ENCODE measurements at places on chromosomes 11 and 22.

- no peak for DNase-seq
Observed at GRCh38 chr11:120959189-120959588, 64.7 kb upstream of the TBCEL start.

DNA sequence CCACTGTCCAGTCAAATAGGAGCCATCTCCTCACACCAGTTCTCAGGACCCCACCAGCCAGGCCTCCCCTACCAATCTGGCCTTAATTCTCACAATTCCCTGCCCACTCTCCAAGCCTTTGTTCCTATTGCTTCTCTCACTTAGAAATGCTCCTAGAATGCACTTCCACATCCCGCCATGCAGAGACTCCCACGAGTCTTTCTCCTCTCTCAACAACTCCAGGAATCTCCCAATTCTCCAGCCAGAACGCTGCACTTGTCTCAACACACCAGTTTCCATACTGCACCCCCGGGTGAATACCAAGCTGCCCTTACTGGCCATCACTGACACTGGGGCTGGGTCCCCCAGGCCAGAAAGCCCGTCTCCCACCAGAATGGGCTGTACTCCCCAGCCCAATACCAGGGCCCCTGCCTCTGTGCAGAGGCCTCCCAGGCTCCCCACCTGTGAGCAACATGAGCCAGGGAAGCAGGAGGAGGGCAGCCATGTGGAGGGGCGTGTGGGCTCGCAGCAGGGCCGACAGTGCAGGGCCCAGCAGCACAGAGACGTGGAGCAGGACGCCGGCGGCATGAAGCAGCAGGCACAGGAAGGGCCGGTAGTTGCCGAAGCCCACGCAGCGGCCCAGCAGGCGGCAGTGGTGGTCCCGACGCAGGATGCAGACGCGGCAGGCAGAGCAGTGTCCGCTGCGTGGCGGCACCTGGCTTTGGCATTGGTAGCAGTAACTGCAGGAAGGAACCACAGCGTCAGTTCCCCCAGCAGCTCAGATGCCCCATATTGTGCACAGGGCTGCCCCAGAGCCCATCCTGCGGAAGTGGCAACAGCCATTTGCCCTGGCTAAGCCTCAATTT, 2.4 kb downstream of the ZDHHC24 start:
- DNase-seq, result peak; percentile 19

DNA sequence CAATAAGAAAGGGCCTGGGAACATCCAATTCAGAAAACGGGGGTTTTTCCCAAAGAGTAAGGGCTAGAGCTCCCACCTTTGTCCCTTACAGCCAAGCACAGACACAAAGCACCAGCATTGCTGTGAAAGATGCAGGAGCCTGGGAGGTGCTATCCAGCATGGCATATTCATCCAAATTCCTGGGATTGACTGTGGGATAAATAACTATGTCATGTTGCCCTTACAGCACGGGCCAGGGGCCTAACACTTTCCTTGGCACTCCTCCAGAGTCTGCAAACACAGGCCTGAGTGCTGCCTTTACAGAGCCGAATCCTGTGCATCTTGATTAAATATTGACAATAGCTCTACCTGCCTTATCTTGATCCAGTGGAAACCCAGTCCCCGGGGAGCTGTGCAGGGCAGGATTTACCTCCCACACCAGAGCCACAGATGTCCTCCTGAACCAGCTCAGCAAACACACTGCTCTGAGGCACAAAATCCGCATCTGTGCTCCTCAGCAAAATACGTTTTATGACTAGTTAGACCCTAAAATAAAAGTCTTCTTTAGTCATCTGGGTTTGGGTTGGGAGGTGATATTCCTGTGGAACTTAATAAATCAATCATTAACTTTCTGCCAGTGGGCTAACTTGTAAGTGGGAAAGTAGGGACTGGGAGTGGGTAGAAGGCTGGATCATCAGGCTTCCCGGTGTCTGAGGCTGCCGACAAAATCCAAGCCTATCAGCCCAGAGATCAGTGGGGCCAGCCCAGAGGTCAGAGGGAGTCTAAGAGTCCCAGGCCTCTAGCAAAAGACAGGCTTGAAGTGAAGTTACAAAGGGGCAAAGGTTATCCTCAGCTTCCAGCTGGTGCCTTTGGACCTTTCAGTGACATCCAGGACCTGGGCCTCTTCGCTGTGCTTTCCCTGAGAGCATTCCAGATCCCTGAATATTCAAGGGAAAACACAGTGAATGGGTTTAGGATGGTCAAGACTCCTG, 36.5 kb downstream of the POU2AF3 start:
- DNase-seq, result no peak

DNA sequence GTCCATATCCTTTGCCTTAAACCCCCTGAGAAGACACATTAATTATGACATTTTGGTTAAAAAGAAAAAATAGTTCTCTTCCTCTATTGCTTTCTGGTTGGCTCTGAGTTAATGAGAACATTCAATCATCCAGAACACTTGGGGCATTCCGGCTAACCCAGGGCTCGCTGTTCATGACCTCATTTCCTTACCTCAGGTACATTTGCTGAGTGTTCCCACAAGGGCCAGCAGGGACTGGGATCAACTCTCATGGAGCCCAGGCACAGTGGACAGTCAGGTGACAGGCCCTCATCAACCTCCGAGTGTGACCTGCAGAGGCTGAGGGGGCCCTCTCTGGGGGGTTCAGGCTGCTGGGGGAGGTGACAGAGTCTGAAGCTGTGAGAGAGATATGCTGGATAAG, 98.9 kb downstream of the MYO18B start:
- no peak for DNase-seq

DNA sequence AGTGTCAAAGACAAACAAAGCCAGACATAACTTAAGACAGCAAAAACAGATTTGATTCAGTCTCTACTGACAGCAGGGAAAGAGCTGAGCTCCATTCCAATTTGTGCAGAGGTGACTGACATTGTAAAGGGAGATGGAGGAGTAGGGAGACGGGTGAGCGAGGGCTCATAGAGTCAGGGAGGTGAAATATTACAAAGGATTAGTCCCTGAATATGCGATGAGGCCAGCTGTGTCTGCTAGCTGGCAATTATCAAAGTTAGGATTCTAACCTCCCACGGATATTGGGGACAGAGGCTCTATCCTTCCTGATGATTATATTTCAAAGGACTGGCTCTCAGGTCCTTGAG, 8.3 kb downstream of the PLAAT2 start:
- DNase-seq, result no peak

DNA sequence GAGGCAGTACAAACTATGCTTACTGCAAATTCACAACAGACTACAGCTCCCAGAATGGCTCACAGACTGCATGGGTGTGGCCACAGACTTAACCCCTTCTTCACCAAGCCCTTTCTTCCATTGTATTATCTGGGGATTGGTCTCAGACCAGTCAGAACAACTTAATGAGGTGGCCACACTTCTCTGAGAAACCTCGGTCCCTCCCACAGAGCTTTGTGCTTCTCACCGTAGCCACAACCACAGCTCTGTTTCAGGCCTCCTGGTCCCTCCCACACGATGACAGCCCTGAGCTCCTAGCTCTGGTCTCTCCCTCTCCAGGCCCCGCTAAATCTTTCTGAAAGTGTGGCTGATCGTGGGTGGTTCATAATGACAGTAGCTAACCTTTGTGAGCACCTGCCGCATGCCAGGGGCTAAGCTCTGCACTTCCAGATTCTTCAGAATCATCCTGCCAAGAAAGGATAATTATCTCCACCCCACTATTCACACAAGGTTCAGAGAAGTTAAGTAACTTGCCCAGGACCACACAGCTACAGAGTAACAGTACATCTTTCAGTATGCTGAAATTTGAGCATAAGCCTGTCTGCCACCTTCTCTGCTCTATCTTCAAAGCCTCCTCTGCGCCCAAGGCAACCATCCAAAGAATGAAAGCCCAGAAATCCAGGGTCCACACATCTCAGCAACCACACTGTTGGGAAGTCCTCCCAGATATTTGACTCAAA, 5.4 kb downstream of the PDE2A start:
- no peak for DNase-seq

GRCh38 chr11:61691380-61692156, 11.4 kb downstream of the DAGLA start:
- DNase-seq, result no peak

DNA sequence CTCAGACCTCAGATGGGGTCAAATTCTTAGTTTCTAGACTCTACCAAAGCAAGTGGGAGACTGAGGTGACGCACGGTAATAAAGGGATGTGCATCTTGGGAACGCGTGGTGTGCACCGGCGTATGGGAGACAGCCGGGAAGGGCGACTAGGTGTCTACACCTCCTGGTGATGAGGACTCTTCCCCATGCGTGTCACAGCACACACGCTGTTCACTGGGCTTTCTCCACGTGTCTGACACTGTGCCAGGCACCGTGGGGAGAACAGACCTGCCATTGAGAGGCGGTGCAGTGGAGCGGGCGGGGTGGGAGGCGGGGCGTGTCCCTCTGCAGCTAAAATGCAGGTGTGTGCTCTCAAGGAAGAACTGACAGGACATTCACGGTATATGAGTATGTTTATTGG, 5.3 kb downstream of the FXYD6 start:
- DNase-seq, result no peak

GRCh38 chr22:44814266-44815098, 62.1 kb downstream of the ARHGAP8 start:
- no peak for DNase-seq

GRCh38 chr11:88508759-88509581, 171.4 kb upstream of the CTSC start:
- DNase-seq, result no peak
